ENCODE measurements at places on chromosomes 2 and 18.

- no peak for DNase-seq
Measured at GRCh38 chr2:171081649-171082111, 79.0 kb downstream of the TLK1 start.

DNA sequence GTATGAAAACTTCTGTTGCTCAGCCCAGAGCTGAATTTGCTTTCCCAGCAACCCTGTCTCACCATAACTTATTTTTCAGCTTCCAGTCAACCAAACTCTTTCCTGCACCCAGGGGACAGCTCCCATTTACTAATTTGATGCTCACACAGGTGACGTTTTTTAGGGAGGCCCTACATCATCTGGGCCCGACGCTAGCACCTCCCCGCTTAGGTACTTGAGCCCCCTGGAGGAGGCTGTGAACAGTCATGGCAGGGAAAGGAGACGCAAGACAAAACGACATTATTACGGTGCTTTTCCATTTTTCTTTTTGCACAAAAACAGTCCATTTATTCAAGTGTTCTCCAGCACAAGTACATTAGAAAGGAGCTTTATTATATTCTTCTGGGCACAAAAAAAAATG, 59.2 kb upstream of the POMC start:
- DNase-seq: no peak

GRCh38 chr2:64876137-64876647, 113.0 kb upstream of the SLC1A4 start:
- no peak for DNase-seq

GRCh38 chr2:192190474-192190873, 4.3 kb downstream of the TMEFF2 start:
- no peak for DNase-seq

GRCh38 chr2:176496761-176497160, 227.5 kb downstream of the MTX2 start:
- DNase-seq: no peak
